NCI-H460 (cell line): ENCODE measurements at places on chromosomes 12 and 14. TPM values are rescaled to one million over a fixed set of nuclear protein-coding genes. Genes with fewer than 3 reads are reported as not detected.
A peak's percentile ranks its signal among the peaks of the same experiment; 100 is the strongest.

GRCh38 chr12:12449533-12450025 is 92.7 kb downstream of the BORCS5 start:
- peak; percentile 45 for DNase-seq

Gene C1S
- total RNA-seq = 21.1 and 21.9 TPM in 2 replicates

GRCh38 chr12:8948701-8949341 is 624 bp downstream of the M6PR start:
- DNase-seq = no peak

GRCh38 chr14:68791078-68791901 is 1.6 kb downstream of the ZFP36L1 start:
- DNase-seq = no peak

GRCh38 chr12:100356644-100357223 is at the start of gene SLC17A8:
SLC17A8 (plus strand) TSS chr12:100357074; CDS start chr12:100357392, 318 bp downstream.
- no peak for DNase-seq

DNA sequence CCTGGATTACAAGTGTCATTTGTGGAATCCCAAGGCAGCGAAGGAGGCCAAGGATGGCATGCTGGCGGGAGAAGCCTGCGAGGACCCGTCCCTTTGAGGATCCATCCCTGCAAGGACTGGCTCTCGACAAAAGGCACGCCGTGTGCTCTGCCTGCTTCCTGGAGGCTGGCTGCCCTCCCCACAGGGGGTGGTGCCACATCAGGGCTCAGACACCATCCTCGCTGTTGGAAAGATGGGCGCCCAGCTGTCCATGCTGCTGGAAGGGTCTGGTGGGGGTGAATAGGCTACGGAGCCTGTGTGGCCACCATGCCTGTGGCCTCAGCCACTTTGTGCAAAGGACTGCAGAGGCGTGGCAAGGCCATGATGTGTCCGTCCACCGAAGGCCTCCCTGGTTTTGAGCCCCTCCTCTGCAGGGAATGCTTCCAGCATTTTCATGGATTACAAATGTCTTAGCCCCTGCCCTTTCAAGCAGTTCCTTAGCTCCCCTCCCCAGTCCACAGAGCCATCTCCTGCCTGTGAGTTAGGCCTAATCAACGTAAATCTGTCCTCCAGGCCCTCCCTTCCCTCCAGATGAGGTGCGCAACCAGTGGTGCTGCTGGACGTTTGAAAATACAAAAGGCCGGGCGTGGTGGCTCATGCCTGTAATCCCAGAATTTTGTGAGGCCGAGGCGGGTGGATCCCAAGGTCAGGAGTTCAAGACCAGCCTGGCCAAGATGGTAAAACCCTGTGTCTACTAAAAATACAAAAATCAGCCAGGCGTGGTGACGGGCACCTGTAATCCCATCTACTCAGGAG is 22.1 kb downstream of the ZBTB42 start:
- no peak for DNase-seq

- DNase-seq = no peak
These were observed 197.3 kb upstream of the DDHD1 start for GRCh38 chr14:53350429-53350828.

DNA sequence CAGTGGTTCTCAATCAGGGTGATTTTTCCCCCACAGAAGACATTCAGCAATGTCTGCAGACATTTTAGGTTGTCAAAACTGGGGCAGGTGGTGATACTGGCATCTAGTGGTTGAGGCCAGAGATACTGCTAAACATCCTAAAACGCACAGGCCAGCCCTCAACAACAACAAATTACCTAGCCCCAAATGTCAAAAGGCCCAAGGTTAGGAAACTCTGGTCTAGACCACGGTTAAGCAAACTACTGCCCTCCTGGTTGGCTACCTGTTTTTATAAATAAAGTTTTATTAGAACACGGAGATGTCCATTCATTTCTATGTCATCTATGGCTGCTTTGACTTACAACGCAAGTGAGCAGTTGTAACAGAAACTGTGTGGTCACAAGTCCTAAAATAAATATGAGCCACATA is 186.7 kb downstream of the EFCAB11 start:
- DNase-seq = peak; percentile 24

DNA sequence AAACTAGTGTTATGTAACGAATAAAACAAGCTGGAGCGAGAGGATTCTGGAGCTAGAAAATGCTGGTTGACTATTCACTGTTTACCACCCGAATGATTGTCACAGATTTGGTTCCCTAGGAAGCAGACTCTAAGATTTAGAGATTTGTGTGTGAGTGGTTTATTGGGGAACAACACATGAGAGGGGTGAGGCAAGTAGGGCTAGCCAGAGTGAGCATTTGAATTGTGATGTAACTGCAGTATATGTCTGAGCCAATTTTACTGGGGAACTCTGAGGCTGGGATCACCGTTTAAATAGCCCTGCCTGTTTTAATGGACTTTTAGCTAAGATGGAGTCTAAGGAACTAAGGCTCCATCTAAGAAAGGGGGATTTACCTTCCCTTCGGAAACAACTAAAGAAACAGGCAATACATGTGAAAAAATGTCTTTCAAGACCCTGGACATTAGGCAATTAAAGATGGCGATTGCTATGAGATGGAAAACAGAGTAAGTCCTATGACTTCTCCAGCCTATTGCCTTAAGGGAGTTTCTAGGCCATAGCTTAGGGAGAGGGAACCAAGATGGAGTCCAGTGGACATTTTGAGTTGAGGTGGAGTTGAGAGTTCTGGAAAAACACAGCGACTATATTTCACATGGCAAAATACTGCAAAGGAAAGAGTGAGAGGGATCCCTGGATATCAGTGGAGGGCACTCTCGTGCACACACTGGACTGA is 6.3 kb downstream of the MGP start:
- no peak for DNase-seq

GRCh38 chr14:101116065-101116464 is 212.5 kb upstream of the RTL1 start:
- DNase-seq = no peak

- DNase-seq = no peak
These were observed 268.7 kb upstream of the TBX3 start for GRCh38 chr12:114952573-114953271.

- no peak for DNase-seq
These were observed 195.3 kb upstream of the IGF1 start for GRCh38 chr12:102675672-102676071.

DNA sequence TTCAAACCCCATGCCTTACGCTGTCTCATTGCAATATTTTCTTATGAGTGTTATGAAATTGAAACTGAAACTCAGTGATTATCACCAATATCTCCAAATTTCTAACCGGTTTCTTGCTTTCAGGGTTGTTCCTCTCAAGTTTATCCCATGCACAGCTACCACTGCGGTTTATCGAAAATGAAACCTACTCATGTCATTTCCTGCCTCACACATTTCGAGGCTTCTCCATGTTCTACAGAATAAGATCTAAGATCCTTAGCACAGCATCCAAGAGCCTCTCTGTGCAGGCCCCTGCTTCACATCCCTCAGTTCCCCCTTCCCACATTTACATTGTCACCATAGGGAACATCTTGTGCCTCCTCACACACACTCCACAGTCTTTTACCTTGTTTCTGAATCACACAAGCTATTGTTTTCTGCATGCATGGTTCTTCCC is 45.5 kb upstream of the FAR2 start:
- DNase-seq = no peak

Gene NDUFA9
- total RNA-seq = 129 and 136 TPM in 2 replicates

Gene IFNG-AS1
- not detected in 2 replicates for total RNA-seq

Gene PLXNC1
- 0.02 TPM in 1 of 2 replicates, not detected in the other for total RNA-seq

DNA sequence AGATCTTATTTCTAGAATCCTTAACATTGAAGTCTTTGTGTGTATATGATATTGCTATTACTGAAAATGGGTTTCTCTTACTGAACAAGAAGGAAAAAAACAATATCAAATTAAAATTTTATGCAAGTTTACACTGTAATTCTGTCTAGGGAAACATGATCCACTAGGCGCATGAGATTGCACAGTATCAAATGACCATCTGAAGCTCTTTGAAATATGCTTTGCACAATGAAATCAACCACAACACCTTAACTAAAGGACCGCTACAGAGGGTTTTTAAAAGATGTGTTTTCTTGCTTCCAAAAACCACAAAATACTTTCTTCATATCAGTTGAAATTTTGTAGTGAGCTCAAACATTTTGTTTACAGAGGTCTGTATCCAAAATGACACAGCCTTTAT is 15.1 kb upstream of the KERA start:
- no peak for DNase-seq

DNA sequence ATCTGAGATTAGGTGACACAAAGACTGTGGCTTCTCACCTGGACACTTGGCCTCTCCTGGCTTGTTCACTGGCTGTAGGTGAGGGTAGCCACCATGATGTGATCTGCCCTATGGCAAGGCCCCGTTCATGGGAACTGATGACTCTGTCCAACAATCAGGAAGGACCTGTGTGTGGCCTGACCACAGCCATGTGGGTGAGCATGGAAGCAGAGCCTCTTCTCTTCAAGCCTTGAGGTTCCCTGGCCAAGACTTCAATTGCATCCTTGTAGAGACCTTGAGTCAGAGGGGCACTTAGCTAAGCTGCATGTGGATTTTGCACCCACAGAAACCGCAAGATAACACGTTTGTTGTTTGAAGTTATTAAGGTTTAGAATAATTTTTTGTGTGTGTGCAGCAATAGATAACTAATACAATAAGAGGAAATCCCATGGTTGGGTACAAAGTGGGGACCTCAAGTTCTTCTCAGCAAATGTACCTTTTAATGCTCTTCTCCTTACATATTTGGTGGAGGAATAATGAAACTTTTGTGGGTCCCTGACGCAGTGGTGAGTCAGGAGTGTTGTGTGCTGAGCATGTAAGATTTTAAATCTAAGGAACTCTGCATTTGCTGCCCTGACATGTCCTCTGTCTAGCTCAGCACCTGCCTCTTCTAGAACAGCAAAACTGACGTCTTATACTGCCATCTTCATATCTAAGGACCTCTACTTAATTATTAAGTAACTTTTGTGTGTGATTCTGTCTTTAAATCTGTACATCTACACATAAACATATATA is 27.5 kb upstream of the PLEKHG7 start:
- no peak for DNase-seq

DNA sequence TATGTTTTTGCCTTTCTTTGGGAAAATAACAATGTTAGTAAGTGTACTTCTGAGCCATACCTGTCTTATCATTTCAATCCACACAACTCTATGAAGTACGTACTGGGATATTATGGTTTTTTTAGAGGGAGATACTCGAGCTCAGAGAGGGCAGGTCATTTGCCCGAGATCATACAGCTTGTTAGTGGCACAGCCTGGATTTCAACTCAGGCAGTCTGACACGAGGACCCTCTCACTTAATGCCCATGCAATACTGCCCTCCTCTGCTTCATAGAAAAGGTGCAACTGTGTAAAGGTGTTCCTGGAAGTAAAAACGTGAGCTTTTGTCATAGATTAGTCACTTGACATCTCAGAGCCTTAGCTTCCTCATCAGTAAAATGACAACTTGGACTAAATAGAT is 128.0 kb downstream of the NDUFA12 start:
- DNase-seq = peak; percentile 13

Gene TMPRSS12
- total RNA-seq = not detected in 2 replicates

- DNase-seq = no peak
These were observed 97.1 kb downstream of the SCAF11 start for GRCh38 chr12:45893240-45893639.

- DNase-seq = peak; percentile 69
These were observed 11.9 kb downstream of the CFAP54 start for GRCh38 chr12:96501133-96501761.

DNA sequence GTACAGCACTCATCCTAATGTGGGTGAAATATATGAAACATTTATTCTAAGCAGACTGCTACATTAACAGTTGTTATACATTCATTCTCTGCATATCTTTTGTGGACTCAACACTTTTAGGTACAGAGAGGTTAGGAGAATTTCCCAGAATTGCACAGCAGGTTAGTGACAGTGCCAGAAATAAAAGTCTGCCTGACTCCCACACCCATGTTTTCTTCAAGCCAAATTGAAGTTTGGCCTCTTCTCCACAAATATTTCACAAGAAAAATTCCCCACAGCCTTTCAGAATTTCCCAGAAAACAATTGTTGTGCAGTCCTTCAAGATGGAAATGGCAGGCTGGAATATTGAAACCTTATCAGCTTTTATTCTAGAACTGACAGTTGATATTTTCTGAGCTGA is 464.8 kb downstream of the RAD51B start:
- no peak for DNase-seq

DNA sequence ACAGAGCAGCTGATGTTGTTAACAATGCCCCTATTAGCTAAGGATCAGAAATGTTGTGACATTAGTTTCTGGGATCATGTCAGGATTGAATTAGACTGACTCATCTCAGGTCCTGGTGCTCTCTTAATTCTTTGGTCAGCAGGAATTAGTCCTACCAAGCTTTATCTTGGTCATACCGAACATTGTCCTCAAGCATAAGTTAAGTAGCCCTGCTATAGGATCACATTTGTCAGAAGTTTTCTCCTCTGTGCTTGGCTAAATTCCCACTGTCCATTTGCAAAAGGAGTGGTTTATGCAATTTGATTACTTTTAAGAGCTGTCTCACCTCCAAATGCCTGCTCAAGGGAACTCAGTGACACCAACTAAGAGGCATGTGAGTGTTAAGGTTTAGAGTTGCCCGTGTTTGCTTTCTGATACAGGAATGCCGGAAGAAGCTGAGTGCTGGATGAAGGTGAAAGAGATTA is 48.4 kb upstream of the IFNG-AS1 start:
- no peak for DNase-seq

GRCh38 chr14:94125659-94126418 is 3.6 kb downstream of the IFI27L2 start:
- no peak for DNase-seq

Gene GPR68
- not detected in 2 replicates for total RNA-seq

DNA sequence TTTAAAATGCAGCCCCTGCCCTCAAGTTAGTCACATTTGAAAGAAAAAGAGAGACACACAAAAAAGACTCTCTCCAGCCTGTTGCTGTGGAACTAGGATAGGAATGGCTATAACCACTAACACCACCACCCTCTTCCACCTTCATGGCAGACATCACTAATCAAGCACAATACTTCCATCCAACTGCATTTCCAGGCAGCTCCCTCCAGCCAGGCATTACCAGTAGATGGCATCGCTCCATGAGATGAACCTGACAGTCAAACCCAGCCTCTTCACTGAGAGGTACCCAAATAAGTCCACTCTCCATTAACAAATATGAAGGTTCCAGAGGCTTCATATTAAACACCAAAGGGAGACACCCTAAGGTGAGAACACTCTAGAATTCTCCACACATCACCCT is 24.4 kb downstream of the SLC8B1 start:
- no peak for DNase-seq

Gene PPP1R12A
- total RNA-seq = 48.2 and 76.5 TPM in 2 replicates

Gene MYBPC1
- total RNA-seq = 0.15 and 0.17 TPM in 2 replicates

GRCh38 chr12:57521525-57522010 is 1.1 kb upstream of the MBD6 start:
- DNase-seq = peak; percentile 54

- DNase-seq = no peak
These were observed 31.4 kb downstream of the EVL start for GRCh38 chr14:100096656-100097055.
